Activated CD8-positive, alpha-beta T cell treated with anti-CD3 and anti-CD28 coated beads for 36 hours (primary cell): ENCODE measurements at places on chromosomes 4 and X. TPM values are rescaled to one million over a fixed set of nuclear protein-coding genes. Genes with fewer than 3 reads are reported as not detected.

DNA sequence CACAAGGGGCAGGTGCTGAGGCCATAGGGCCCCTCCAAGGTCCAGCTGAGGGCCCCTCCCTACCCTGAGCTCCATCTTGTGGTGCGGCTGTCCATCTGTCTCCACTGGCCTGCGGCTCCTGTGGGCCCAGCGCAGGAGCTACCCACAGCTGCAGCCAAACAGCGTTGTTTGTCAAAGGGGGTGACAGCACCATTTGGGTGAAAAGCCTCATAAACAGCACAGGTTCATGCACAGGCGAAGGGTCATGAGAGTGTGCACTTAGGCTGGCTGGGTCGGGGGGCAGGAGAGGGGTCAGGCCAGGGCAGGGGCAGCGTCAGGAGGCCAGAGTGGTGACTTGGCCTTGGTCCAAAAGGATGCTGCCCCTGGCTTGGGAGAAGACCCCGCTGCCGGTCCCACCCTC, 32.3 kb downstream of the BLOC1S4 start:
- no peaks in the 10 kb centered on the region for H3K36me3 ChIP-seq
- no peaks in the 10 kb centered on the region for H3K27me3 ChIP-seq
- peaks cover 12% of the 10 kb centered on the region for H3K4me1 ChIP-seq

DNA sequence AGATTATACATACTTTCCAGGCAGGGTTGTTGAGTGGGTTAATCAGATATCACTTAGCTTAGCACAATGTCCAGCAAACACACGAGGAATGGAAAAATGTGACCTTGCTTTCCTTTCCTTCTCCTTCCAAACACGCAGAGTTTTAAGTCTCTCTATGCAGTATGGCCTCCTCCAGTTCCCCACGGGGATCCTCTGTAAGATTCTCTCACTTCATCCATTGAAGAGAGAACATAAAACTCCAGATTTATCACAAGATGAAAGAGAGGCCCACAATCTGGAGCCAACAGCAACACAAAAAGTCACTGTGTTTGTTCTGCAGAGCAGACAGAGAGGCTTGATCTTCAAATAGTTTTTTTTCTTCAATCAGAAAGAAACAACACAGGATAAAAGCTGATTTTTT, 336.8 kb upstream of the CLNK start:
- H3K4me1 ChIP-seq = no peaks in the 10 kb centered on the region
- DNase-seq = no peak
- no peaks in the 10 kb centered on the region for H3K36me3 ChIP-seq
- H3K4me3 ChIP-seq = no peak overlapping the region

DNA sequence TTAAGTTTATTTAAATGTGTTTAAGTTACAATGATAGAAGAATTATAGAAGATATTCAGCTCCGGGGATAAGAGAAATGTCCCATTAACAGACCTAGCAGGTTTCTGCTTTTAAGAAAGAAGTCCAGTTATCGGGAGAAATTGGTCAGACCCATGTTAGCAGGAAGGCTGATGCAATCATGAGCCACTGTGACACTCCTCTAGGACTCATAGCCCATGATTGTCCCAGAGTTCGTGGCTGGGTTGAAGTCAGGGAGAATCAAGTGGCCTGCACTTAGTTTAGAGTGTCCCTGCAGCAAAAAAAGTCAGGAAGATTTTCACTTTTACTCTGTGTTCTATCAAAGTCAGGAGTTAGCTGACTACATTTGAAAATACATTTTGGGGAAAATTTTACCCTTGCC, 72.0 kb downstream of the TMEM144 start:
- H3K27me3 ChIP-seq = peaks cover 2% of the 10 kb centered on the region
- DNase-seq = no peak
- no peak overlapping the region for H3K27ac ChIP-seq
- no peaks in the 10 kb centered on the region for H3K4me1 ChIP-seq
- H3K36me3 ChIP-seq = no peaks in the 10 kb centered on the region

- H3K27ac ChIP-seq = no peak overlapping the region
- no peaks in the 10 kb centered on the region for H3K4me1 ChIP-seq
- no peaks in the 10 kb centered on the region for H3K27me3 ChIP-seq
- H3K4me3 ChIP-seq = no peak overlapping the region
- peaks cover 2% of the 10 kb centered on the region for H3K36me3 ChIP-seq
Measured at GRCh38 chrX:57178605-57179004, 41.4 kb upstream of the SPIN2A start.

DNA sequence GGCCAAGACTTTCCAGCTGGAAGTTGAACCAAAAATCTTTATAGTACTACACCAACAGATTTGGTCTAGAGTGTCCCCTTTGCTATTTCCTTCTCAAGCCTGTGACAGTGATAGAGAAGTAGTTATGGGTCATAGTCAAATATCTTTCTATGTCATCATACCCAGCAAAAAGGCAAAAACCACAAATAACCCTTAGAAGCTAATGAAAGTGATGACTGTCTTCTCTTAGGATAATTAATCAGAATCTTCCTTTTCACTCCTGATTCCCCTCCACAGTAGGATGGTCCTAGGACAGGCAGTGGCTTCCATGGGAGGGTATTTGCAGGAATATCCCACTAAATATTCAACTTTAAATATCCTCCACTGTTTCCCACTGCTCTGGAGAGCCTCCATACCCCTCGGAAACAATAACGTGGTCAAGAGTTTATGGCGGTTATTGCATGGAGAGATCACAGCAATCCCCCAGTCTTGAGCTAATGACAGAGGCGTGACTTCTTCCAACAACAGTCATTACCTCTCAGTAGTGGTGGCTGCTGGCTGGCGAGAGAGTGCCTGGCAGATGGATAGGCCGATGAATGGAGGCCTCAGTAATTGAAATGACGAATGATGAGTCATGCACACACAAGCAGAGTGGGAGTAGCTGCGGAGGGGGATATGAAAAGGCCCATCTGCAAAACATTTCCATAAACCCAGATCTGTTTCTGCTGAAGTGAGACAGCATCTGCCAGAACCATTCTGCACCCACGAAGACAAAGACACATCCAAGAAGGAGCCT, 154.9 kb downstream of the STK32B start:
- H3K27me3 ChIP-seq = no peaks in the 10 kb centered on the region
- no peak for DNase-seq
- H3K4me3 ChIP-seq = no peak overlapping the region
- H3K36me3 ChIP-seq = no peaks in the 10 kb centered on the region
- no peaks in the 10 kb centered on the region for H3K4me1 ChIP-seq

DNA sequence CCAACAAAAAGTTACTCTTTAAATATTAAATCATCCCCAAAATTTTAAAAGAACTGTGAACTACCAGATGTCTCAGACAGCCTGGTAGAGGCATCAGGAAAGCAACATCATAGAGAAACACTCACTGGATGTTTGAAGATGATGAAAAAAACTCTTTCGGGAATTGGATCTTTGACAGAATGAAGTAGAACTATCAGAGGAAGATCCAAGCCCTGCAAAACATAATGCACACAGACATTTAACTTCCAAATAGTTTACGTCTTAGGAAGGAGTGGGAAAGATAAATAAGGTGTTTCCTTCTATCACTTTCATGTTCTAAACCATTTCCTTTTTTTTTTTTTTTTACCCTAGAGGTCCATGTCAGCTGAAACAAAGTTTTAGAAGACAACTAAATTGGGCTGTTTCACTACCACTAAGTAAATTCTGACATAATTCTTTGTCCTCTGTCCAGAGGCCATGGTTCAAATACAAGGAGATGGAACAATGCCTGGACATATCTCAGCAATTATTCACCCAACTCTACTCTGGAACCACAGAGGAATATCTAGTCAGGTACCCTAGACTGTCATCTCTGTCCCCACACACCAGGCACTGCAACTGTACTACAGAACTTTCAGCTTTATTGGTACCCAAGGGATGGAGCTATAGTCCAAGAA, 217.7 kb upstream of the INTU start:
- H3K36me3 ChIP-seq = no peaks in the 10 kb centered on the region
- H3K4me3 ChIP-seq = no peak overlapping the region
- H3K27me3 ChIP-seq = no peaks in the 10 kb centered on the region
- H3K4me1 ChIP-seq = no peaks in the 10 kb centered on the region
- H3K27ac ChIP-seq = no peak overlapping the region

- no peak for DNase-seq
- H3K4me3 ChIP-seq = no peak overlapping the region
- H3K4me1 ChIP-seq = no peaks in the 10 kb centered on the region
- H3K36me3 ChIP-seq = no peaks in the 10 kb centered on the region
Measured at GRCh38 chr4:174154215-174154854, 129.1 kb downstream of the FBXO8 start.

GRCh38 chr4:183986291-183986970, 81.3 kb downstream of the STOX2 start:
- H3K27ac ChIP-seq = no peak overlapping the region
- H3K4me1 ChIP-seq = no peaks in the 10 kb centered on the region
- H3K36me3 ChIP-seq = no peaks in the 10 kb centered on the region
- peaks cover 2% of the 10 kb centered on the region for H3K27me3 ChIP-seq
- no peak overlapping the region for H3K4me3 ChIP-seq

- H3K27ac ChIP-seq = no peak overlapping the region
- no peak overlapping the region for H3K4me3 ChIP-seq
- no peaks in the 10 kb centered on the region for H3K27me3 ChIP-seq
- H3K36me3 ChIP-seq = no peaks in the 10 kb centered on the region
Measured at GRCh38 chr4:77665381-77666069, 59.9 kb downstream of the CXCL13 start.

DNA sequence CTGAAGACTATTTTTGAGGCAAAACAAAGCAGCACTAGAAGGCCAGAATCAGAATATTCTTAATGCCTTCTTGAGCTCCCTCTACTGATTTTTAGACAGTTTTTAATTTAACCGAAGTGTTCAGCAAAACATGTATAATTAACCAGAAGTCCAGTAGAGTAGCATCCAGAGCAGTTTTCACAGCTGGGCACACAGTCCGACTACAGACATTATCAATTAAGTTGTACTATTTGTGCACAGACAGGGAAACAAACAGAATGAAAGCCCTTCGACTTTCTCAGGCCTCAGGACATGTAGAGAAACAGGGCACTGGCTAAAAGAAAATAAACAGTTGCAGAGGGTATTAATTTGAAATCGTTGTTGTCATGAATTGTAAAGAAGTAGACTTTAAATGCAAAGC, 11.9 kb downstream of the FSTL5 start:
- H3K27me3 ChIP-seq = no peaks in the 10 kb centered on the region
- no peak overlapping the region for H3K27ac ChIP-seq
- no peak for DNase-seq
- no peaks in the 10 kb centered on the region for H3K36me3 ChIP-seq
- H3K4me3 ChIP-seq = no peak overlapping the region

DNA sequence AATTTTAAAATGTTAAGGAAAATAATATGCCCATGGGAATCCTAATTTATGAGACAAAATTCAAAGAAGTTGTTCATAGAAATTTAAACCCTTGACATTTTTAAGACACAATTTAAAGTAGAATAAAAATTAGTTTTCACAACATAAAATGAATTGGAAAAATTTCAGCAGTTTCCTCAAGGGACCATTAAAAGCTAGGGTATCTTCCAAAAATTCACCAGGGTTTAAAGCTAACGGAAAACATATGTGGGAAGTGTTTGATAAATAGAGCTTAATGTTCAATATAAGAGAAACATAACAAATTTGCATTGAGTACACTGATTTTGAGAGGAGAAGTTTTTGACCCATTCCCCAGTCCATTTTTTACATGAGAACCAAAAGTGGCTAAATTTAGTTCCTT, 228.9 kb upstream of the TTC29 start:
- no peak for DNase-seq
- H3K36me3 ChIP-seq = no peaks in the 10 kb centered on the region

The MAGEA3 gene
- not detected for total RNA-seq

The RPS6KA6 gene
- not detected for total RNA-seq

The NCAPG gene
- 65.9 TPM for total RNA-seq

The SYAP1 gene
- 20.4 TPM for total RNA-seq

The FGFBP1 gene
- total RNA-seq = not detected

The CCSER1 gene
- total RNA-seq = not detected
